ENCODE measurements at places on chromosomes 5 and 9.

GRCh38 chr5:32332966-32333365, 20.2 kb upstream of the MTMR12 start:
- DNase-seq = no peak

DNA sequence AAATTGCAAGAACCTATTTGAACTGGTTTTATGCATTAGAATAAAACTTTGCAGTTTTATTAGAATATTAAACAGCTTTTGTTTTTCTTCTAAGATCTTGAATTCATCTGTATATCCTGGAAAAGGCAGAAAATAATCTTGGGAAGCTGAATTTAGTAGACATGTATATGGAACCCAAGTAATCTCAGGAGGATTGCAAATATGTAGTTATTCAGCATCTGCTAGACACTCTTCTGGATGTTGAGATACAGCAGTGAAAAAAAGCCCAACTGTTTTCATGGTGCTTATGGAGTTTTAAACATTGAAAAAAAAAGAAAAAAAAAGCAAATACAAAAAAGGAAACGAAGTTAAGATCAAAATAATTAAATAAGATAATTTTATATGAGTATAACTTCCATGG, 922.2 kb upstream of the SEMA6A start:
- no peak for DNase-seq

DNA sequence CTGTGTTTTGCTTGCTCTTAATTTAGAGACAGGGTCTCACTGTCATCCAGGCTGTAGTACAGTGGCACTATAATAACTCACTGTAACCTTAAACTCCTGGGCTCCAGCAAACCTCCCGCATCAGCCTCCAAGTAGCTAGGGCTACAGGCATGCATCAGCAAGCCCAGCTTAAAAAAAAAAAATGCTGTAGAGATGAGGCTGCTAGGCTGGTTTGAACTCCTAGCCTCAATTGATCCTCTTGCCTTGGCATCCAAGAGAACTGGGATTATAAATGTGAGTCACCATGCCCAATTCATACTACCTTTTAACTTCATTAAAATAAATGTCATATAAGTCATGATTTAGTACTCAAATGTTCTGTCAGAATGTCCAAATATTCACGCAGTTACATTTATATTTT, 2195.7 kb upstream of the C9orf72 start:
- DNase-seq = no peak

- DNase-seq = no peak
Measured at GRCh38 chr5:119287547-119288111, 68.2 kb upstream of the TNFAIP8 start.

DNA sequence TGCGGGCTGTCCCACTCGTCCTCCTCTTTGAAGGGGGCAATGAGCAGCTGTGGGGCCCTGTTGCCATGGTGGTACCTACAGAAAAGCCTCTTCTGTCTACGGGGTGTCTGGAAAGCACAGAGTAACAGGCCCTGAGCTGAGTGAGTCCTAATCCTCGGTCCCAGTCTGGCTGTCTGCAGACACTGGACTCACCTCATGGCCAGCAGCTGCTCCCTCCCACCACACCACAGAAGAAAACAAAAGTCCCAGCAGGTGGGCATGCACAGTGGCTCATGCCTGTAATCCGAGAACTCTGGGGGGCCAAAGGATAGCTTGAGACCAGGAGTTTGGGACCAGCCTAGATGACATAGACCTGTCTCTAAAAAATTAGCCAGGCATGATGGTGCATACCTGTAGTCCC, 19.9 kb downstream of the P4HA2 start:
- DNase-seq = no peak

DNA sequence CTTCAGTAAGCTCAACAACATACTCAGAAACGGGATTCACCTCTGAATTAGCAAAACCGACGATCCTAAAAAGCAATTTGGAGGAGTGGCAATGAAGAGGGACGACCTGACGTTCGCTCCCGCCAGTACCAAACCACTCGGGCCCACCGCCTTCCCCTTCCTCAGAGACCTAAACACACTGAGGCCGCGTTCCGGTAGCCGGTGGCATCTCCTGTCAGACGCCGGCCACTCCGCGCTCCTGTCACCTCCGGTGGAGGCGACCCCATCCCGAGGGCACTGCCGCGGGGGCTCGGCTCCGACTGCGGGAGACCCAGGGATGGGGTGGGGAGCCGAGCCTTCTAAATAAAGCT, 617 bp downstream of the PPP6C start:
- DNase-seq = no peak

DNA sequence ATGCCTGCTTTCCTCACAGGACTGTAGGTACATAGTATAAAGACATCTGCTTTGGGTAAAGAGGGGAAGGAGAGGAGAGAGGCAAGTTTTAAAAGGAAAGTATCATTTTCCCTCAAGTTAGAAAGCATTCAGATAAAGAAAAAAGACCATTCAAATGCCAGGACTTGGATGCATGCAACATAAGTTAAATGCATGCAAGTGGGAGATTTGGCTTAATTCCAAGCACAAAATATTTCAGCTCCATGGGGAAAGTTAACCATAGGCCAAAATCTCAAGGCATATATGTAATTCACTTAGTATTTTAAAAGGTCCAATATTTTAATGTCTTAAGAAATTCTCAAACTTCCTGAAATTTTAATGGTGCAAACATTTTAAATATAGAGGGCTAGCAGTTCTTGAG, 36.4 kb downstream of the POU5F2 start:
- DNase-seq = no peak

DNA sequence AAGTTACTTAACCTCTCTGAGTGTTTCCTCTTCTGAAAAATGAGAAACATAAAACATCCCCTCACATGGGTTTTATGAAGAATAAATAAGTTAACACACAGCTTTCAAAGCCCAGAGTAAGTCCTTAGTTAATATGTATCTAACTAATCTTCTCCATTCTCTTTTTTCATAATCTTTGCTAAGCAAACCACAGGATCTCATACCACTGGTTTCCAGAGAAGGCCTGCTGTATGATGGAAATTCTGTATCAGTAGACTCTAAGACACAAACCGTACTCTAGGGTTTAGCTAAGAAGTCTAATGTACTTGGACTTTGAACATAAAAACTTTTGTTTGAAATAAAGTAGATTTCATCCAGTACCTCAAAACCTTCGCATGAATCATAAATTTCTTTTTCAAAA, 307.9 kb downstream of the SPOCK1 start:
- DNase-seq = no peak

DNA sequence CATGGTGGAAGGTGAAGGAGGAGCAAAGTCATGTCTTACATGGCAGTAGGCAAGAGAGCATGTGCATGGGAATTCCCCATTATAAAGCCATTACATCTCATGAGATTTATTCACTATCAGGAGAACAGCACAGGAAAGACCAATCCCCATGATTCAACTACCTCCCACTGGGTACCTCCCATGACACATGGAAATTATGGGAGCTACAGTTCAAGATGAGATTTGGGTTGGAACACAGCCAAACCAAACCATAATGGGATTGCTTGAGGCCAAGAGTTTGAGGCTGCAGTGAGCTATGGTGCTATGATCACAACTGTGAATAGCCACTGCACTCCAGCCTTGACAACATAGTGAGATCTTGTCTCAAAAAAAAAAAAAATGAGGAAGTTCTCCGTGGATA, 581.8 kb downstream of the TAF11L14 start:
- DNase-seq = no peak

DNA sequence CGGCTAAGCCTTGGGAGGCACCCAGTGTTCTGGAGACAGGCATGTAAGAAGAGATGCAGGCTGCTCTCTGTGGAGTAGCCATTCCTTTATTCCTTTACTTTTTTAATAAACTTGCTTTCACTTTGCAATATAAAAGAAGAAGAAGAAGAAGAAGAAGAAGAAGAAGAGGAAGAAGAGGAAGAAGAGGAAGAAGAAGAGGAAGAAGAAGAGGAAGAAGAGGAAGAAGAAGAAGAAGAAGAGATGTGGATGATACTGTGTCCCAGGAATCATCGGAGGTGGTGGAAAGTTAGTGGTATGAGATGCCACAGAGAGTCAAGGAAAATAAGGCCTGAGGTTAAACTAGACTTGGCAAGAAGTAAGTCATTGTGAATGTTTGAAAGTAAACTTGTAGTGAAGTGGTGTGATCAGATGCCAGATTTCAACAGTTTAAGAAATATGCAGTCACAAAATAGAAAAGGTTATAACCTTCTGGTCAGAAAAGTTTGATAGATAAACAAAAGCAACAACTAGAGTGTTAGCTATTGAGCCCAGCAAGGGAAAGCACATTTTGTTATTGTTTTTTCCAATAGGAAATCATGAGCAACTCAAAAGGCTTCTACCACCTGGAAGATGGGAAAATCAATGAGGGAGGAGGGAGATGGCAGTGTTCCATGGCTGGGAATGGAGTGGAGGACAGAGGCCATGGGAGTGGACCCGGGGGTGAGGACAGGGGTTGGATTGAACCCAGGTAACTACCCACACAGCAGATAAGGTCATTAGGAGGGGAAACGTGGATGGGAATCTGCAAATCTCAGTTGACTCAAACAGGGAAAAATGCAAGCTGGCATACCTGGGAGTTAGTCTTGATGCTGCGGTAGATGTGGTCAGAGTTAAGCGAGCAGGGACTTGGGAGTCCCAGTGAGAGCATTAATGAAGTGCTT, 16.8 kb downstream of the AOPEP start:
- no peak for DNase-seq

- DNase-seq = no peak
Measured at GRCh38 chr9:73151653-73152542, at the start of gene ANXA1. Gene ANXA1 (plus strand): TSS chr9:73151865. CDS start chr9:73158536, 6,671 bp downstream.

- DNase-seq = no peak
Measured at GRCh38 chr5:150788977-150789376, 10.4 kb downstream of the SMIM3 start.

DNA sequence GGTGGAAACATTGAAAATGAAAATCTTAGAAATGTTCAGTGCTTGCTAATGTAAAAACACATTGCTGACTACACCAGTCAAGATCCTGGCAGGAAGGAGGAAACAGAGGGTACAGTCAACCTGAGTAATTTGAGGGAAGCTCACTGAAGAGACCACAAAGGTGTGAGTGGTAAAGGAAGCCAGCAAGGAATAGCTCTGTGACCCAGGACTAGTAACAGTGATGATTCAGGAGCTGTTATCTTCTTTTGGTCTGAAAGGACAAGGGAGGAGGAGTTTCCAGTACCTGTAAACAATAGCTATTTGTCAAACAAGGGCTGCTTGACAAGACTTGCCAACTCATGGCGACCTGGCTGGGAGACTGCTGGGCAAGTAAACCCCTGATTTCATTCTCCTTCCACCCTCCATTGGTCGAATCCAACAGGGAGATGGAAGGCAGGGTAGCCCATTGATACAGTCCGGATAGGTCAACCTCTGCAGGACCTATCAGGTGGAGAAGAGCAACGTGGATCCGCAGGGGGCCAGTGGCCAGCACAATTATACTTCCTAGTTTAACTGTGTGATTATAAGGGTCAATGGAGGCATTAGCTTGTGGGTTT, 68.1 kb downstream of the MAMDC2 start:
- DNase-seq = no peak

DNA sequence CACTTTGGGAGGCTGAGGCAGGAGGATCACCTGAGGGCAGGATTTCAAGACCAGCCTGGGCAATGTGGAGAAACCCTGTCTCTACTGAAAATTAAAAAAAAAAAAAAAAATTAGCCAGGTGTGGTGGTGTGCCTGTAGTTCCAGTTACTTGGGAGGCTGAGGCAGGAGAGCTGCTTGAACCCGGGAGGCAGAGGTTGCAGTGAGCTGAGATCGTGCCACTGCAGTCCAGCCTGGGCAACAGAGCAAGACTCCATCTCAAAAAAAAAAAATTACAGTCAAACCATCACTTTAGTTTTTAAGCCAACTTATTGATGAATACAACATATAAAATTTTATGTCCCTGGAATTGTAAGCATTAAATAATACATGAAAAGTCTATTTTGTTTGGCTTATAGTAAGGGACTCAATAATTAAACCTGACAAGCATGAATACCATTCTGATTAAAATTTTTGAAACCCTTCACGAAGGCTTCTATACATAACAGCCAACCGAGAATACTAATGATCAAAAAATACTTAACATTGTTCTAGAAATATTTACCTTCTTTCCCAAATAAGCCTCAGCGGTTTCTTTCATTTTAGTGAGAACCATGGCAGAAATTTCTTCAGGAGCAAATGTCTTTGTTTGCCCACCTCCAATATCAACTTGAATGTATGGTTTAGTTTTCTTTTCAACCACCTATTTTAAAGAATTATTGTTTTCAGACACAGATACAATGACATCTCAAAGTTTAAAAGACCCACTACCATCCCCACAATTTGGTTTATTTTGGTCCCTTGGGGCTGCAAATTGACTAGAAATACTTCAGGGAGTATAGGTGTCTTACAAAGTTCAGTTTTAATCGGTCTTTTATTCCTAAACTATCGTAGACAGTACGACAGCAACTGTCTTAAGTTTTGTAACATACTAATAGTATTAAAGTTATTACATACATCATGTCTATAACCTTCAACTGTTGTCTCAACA, 1.2 kb downstream of the HSPA5 start:
- DNase-seq = no peak

- no peak for DNase-seq
Measured at GRCh38 chr5:39955156-39955555, 530.4 kb upstream of the DAB2 start.

- DNase-seq = no peak
Measured at GRCh38 chr9:134534661-134535080, 106.9 kb upstream of the COL5A1 start.

- DNase-seq = no peak
Measured at GRCh38 chr5:35954175-35954574, 15.8 kb upstream of the CAPSL start.

- DNase-seq = no peak
Measured at GRCh38 chr9:98022447-98022846, 34.1 kb upstream of the NANS start.

GRCh38 chr9:98964201-98964600, 20.5 kb downstream of the COL15A1 start:
- no peak for DNase-seq

GRCh38 chr9:4117835-4118610, 181.8 kb downstream of the GLIS3 start:
- peak; percentile 32 for DNase-seq

DNA sequence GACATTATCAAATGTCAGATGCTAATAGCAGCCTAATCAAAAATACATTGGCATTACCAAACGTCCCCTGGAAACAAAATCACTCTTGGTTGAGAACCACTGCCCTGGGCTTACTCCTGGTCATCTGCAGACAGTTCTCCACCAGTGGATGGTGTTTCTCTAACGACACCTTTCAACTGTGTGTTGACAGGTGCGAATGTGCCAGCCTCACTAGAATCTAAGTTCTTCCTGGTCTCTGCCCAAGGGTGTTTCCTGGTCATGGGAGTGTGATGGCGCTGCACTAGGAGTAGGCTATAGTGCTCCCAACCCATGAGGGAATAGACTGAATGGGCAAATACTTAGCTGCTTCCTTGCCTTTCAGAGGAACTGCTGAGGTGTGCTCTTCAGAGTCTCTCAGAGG, 105.9 kb downstream of the MRPS27 start:
- DNase-seq = no peak

- DNase-seq = no peak
Measured at GRCh38 chr5:103367702-103368101, 109.1 kb downstream of the MACIR start.
